H7 (cell line): ENCODE measurements at places on chromosomes 7 and 10. TPM values are rescaled to one million over a fixed set of nuclear protein-coding genes. Genes with fewer than 3 reads are reported as not detected.

PRSS37 gene
- total RNA-seq: not detected in 2 replicates

DNA sequence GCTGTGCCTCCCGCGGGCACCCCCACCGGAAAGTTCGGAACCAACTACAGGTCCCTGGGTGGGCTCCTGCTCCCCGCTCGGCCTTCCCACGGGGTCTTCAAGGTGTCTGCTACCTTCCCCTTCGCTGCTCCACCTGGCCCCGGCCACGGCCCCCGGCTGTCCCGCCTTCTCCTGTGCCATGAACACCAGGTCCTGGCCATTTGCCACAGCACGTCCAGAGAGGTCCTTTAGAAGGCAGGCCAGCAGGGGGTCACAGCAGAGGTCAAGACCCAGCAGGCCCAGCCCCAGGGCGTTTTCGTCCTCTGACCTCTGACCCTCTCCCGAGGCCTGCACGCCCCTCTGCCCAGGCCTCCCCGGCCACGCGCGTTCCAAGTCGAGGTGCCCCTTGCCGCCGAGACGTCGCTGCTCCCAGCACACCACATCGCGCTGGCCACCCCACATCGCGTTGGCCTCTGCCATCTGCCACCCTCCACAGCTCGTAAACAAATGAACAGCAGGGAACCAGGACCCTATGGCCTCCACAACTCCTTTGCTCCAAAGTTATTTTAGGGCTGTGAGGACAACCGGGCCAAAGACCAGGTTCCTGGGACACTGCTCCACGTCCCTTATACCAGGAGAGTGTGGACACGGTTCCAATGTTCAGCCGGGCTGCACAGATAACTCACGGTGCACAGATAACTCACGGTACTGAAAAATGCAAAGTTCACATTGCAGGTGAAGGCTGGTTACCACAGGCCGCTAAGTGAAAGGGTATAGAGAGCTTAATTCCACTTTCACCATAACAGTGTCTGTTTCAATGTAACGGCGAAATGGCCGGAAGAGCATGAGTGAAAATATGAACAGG, 74.3 kb downstream of the CFAP46 start:
- DNase-seq: no peak

DNA sequence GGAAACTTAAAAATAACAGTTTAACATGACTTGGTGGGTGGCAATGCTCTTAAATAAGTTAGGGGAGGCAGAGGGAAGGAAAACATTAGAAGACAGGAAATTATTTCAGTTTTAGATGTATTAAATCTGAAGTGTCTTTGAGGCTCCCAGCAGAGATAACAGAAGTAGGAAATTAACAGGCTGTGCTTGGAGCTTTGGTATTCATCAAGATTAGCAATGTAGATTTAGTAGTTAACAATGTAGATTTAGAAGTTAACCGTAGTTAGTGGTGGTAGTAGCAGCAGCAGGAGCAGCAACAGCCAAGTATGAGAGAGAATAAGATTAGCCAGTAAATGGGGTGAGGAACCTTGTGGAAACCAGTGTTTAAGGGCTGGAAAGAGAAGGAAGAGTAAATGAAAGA, 48.7 kb upstream of the UBN2 start:
- peak; percentile 69 for DNase-seq

DNA sequence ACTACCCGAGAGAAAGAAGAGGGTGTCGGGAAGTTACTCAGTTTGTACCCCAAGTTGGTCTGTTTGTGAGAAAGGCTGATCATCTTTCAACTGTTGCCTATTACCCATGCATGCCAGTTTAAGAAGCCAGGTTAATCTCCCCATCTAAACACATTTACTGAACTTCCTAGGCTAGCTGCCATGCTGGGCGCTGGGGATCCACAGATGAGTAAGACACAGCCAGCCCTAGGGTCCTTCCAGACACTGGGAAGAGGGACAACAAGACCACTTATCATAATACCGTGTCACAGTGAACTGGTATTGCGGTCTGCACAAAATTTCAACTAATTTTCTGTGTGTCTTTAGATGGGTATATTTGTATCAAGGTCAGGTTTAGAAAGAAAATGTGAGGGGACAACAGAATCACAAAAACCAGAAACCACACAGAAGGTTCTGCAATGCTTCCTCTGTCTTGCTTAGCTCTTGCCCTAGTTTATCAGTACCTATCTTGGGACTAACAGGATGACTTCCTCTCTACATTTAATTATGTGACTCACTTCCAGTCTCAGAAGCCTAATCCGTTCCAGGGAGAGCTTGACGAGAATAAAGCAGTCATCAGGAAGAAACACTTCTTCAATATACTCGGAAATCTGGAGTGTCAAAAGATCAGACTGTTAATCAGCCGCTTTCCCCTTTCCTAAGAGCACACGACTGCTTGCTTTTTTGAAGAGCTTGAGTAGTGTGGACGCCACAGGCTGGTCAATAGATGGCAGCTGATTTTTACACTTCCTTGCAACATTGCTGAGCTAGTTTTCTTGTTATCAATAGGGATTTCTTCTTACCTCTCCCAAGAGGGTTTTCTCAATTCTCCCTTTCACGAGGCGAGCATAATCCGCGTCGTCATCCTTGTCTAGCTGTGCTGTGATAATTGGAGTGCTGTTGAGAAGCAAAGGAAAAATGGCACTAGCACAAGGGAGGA, 45.7 kb downstream of the POLR3A start:
- no peak for DNase-seq

DNA sequence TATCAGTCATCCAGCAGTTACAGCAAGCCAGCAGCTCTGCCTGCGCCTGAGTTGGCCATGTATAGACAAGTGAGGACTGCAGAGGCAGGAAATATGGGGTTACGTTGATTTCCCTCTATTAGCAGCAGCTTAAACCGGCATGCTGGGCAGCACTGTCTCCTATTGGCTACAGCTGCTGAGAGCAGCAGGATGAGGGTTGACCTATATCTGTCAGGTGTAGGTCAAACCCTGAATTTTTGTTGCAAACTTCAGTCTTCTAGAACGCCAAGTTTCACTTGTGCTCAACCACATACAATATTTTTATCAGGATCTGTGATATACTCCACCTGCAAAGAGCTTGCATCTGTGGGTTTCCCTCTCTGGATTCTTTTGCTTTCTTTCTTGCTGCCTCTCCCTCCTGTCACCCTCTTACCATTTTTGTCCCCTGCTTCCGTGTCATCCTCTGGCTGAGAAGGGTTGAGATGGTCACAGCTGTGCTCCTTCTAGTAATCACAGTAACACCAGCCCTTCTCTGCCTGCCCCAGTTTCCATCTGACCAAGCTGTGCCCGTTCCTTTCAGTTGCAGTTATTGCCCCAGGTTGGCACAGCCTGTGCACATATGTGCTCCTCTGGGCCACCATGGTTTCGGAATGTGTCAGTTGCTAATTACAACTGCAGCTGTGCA, 23.8 kb upstream of the GLCCI1 start:
- DNase-seq: no peak
